Smooth muscle cell of the pulmonary artery (primary cell): ENCODE measurements at places on chromosomes 13 and 19. TPM values are rescaled to one million over a fixed set of nuclear protein-coding genes. Genes with fewer than 3 reads are reported as not detected.

KCNJ14 gene
- total RNA-seq = 0.65 and 1.1 TPM in 2 replicates

MCEMP1 gene
- total RNA-seq = not detected in 2 replicates

LACC1 gene
- total RNA-seq = 18.7 and 53.2 TPM in 2 replicates

ZIK1 gene
- 5.2 and 6.8 TPM in 2 replicates for total RNA-seq

MBD3L3 gene
- total RNA-seq = not detected in 2 replicates

PSG7 gene
- total RNA-seq = 0.30 TPM in 1 of 2 replicates, not detected in the other

TBCB gene
- total RNA-seq = 172 and 201 TPM in 2 replicates

LRRC8E gene
- 3.1 and 3.8 TPM in 2 replicates for total RNA-seq

ZNF582 gene
- 3.1 TPM in 2 replicates for total RNA-seq

TMED1 gene
- total RNA-seq = 42.0 and 48.8 TPM in 2 replicates

ZNF728 gene
- total RNA-seq = 0.13 and 0.30 TPM in 2 replicates

METTL21C gene
- total RNA-seq = not detected in 2 replicates
